H7 (cell line): ENCODE measurements at places on chromosomes 1 and 21. TPM values are rescaled to one million over a fixed set of nuclear protein-coding genes. Genes with fewer than 3 reads are reported as not detected.

Gene NCF2
- 0.14 TPM in 1 of 2 replicates, not detected in the other for total RNA-seq

DNA sequence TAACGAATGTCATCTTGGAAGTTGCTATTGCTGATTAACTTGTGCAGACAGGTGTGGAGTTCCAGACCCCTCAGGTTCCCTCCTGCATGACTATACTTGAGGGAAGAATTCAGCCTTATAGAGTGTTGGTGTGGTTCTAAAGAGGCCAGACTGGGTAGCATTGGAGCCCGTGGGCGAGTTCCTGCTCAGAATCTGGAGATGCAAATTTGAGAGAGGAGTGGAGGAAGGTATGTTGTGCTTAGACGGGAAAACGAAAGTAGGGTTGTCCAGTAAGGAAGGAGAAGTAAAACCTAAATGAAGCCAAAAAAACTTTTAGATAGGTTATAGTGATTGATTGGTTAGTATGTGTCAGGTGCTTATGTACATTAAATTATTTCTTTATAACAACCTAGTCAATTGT, 79.2 kb downstream of the ZNF326 start:
- no peak for DNase-seq

- no peak for DNase-seq
Observed at GRCh38 chr1:28280501-28280900, 21.2 kb downstream of the SESN2 start.

DNA sequence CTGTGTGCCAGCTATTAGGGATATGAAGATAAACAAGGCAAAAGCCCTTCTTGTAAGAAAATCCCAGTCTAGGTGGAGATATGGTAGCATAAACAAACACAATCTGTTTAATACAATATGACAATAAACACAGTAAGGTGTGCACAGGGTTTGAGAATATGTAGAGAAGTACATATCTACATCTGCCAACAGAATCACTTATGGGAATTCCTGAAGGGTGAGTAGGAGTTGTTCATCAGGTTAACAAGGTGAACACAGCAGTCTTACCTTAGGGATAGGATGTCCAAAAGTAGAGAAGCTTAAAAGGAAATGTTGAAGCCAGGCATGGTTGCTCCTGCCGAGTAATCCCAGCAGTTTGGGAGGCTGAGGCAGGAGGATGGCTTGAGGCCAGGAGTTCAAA, 57.7 kb upstream of the LRRC7 start:
- DNase-seq: no peak

- DNase-seq: no peak
Observed at GRCh38 chr1:43382027-43382779, 7.4 kb downstream of the MED8 start.
